ENCODE measurements at places on chromosomes 6 and 20. TPM values are rescaled to one million over a fixed set of nuclear protein-coding genes. Genes with fewer than 3 reads are reported as not detected.

- no peak for DNase-seq
Measured at GRCh38 chr6:160355001-160355400, 6.8 kb downstream of the SLC22A3 start.

Gene POPDC3
- 4.9 TPM for polyA plus RNA-seq

Gene MTFR2
- 1.4 TPM for polyA plus RNA-seq

GRCh38 chr20:845941-846893 is 12.7 kb downstream of the FAM110A start:
- DNase-seq: no peak

GRCh38 chr6:160238278-160238711 is 20.3 kb downstream of the SLC22A2 start:
- no peak for DNase-seq

DNA sequence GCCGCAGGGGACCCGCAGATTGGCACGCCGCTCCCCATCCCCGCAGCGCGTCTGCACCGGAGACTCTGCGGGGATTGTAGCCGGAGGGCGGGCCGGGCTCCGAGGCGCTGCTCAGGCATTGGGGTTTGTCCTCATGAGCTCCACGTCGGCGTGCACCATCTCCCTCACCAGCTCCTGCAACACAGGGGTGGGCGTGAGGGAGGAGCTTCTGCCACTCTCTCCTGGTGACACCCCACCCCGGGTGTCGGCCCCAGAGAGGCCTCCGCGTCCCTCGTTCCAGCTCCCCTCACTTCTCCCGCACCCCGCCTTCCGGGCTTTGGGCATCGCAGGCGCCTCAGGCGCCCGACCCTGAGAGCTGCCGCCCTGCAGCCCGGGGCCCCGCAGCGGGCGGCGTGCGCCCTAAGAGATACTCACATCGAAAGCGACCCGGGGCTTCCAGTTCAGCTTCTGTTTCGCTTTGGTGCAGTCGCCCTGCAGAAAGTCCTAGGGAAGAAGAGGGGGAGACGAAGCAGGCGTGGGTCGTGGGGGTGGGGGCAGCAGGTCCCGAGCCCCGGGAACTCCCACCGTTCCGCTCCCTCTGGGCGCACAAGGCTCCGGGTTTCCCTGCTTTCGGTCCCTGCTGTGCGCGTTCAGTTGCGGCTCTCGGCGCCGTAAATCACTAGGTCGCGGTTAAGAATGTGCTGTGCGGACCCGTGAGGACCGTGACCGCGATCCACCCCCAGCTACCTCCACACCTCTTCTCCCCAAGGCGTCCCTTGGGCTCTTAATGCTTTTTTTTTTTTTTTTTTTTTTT is 14.5 kb downstream of the FOXC1 start:
- DNase-seq: no peak

- DNase-seq: no peak
Measured at GRCh38 chr20:36129160-36129543, 25.4 kb upstream of the EPB41L1 start.

Gene TMEM244
- not detected for polyA plus RNA-seq

Gene TCF15
- polyA plus RNA-seq: 1.8 TPM

GRCh38 chr6:163627274-163628062 is 212.9 kb downstream of the QKI start:
- DNase-seq: no peak

GRCh38 chr6:159678574-159678973 is 14.5 kb downstream of the SOD2 start:
- DNase-seq: no peak

DNA sequence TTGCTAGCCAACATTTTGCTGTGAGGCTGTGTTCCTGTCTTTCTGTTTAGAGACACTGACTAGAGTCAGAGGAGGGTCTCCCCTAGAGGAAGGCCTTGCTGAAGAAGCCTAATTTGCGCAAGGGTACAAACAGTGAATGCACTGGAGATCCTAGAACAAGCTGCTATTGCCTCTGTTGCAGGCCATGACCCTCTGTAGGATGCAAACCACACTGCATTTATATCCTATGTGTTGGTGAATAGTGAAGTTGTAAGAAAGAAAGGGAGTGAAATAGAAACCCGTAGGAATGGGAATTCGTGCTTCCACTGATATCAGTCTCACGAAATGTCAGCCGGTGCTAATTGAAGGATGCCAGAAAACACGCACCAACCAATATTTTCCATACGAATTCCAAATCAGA is 88.2 kb downstream of the GJA1 start:
- DNase-seq: no peak

Gene PPP1R14C
- 42.3 TPM for polyA plus RNA-seq

DNA sequence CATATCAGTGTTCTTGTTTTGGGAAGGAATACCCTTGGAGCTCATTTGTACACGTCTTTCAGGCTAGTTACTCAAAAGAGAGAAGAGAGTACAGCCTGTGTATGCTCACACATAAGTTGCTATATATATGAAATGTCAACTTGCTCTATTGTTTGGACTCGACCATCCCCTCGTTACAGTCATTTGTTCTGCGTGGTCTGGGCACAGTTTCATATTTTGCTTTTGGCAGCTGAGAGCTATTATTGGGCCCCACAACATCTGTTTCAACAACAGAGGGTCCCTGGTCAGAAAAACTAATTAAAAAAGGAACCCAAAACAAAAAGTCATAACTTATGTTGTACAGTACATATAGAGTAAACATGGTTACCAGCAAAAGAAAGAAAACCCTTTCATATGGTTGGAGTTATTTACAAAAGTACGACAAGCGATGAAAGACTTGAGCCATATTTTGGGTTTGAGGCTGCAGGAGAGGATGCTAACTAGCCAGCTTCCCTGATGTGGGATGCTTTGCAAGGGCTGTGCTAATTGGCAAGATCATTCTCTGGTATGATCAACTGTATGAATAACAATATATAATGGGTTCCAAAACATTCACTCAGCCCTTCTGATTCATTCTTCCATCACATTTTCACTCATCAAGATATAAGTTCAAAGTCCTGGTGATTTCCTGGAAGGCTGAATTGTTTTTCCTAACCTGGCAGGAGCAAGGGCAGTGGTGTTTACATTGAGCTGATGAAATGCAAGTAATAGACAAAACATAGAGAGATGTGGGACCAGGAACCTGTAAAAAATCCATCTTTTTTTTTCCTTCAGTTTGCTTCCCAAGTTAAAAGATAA is 137.9 kb downstream of the RPS12 start:
- DNase-seq: no peak

Gene REM1
- 0.96 TPM for polyA plus RNA-seq

Gene GGTLC1
- not detected for polyA plus RNA-seq

Gene OR2H1
- 0.33 TPM for polyA plus RNA-seq

Gene MMS22L
- 6.9 TPM for polyA plus RNA-seq

Gene CDSN
- polyA plus RNA-seq: not detected

GRCh38 chr6:165702669-165703068 is 39.6 kb upstream of the PDE10A start:
- no peak for DNase-seq

Gene SEMG1
- not detected for polyA plus RNA-seq

Gene CAP2
- polyA plus RNA-seq: 27.0 TPM

Gene CFAP206
- 6.9 TPM for polyA plus RNA-seq

DNA sequence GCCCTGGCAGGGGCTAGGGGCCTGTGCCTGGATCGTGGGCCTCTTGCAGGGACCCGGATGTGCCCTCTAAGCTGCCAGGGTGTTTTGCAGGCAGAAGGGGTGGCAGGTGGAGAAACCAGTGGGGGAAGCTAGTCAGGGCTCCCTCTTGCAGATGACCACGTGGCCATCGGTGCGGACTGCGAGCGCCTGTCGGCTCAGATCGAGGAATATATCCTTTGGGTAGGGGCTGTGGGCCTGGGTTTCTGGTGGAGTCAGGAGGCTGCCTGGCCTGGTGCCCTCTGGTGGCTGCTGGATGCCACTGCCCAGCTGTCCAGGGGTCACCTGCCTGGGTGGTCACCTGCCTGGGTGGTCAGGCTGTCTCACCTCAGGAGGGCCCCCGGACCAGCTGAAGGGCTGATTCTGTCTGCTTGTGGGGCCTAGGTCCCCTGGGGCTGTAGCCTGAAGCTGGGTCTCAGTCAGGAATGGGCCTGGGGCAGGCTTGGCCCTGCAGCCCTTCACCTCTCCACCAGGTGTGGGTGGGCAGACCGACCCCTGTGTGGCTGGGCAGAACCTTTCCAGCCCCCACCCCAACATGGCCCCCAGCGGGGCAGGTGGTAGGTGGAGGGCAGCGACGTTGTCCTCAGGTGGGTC is 6.7 kb downstream of the TCEA2 start:
- DNase-seq: no peak

Gene HCRTR2
- polyA plus RNA-seq: 4.9 TPM

Gene SYTL3
- 2.2 TPM for polyA plus RNA-seq

Gene FIG4
- 30.1 TPM for polyA plus RNA-seq

All from spinal cord (tissue), 10 donors.